Osteocyte (in vitro differentiated cells): ENCODE measurements at places on chromosomes 16 and 17.

- H3K4me3 ChIP-seq: no peak overlapping the region
- no peak overlapping the region for H3K27ac ChIP-seq
- no peak for DNase-seq
- peaks cover 13% of the 10 kb centered on the region for H3K27me3 ChIP-seq
- H3K36me3 ChIP-seq: no peaks in the 10 kb centered on the region
Measured at GRCh38 chr16:57920215-57920879, 50.6 kb downstream of the CNGB1 start.

DNA sequence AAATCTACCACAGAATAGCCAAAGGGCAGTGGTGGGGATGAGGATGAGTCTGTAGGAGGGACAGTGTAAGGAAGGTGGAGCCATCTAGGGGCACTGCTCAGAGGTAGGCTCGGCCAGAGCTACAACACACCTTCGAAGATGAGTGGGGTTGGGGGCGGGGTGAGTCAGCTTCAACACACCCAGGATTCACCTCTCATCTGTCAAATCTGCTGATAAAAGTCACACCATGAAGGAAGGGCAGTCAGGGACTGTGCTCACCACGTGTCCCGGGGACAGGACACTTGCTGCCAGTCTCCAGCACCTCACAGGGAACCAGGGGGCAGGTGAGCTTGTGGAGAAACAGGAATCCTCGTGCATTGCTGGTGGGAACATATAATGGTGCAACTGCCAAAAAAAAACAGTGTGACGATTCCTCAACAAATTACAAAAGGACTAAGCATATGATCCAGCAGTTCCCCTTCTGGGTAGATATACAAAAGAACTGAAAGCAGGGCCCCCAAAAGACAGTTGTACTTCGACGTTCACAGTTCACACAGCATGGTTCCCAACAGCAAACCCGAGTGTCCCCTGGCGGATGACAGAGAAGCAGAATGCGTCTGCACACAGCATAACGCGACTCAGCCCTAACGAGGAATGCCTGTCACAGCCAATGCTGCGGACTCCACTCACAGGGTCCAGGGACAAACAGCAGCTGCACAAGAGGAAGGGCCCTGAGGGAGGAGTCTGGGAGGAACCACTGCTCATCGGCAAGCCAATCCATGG is 133.1 kb downstream of the ANKRD11 start:
- H3K27me3 ChIP-seq: no peaks in the 10 kb centered on the region
- no peak overlapping the region for H3K27ac ChIP-seq
- peaks cover 63% of the 10 kb centered on the region for H3K4me1 ChIP-seq
- H3K4me3 ChIP-seq: no peak overlapping the region
- peaks cover 8% of the 10 kb centered on the region for H3K36me3 ChIP-seq

DNA sequence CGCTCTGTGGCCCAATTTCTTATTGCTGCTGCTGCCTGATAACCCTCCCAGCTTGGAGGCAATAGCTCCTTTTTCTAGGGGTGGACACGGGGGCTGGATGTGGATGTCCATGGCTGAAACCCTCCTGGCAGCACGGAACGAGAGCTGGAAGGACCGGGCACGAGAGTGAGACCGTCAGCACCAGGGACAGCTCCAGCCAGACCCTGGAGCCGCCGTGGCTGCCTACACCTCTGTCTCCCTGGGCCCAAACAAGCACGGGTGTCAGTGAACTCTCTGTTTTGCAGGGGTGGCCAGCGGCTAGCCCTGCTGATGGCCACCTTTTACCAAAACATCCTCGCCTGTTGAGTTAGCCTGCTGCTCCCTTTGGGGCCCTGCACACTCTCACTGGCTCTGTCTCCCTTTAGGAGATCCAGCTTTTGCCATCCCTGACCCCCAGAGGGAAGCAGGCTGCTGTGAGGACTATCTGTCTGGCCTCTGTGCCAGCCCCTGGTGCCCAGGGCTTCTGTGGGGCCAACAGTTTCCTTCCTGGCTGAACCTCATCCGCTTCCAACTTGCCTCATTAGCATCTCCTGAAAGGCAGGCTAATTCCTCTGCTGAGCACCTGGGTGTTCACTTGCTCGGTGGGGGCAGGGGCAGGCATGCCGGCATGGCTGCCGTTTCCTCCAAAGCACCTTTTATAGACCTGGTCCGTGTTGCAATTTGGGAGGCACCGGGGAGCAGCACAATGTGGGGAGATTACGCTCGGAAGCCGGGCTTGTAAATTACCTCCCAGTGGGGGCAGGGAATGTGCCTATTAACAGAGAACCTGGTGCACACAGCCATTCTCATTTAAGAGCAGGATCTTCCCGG is 118.1 kb downstream of the ENGASE start:
- peaks cover 23% of the 10 kb centered on the region for H3K27me3 ChIP-seq
- H3K4me1 ChIP-seq: no peaks in the 10 kb centered on the region
- DNase-seq: no peak
- H3K36me3 ChIP-seq: no peaks in the 10 kb centered on the region

GRCh38 chr16:81738783-81739496 is 40.2 kb upstream of the PLCG2 start:
- H3K4me1 ChIP-seq: peaks cover 3% of the 10 kb centered on the region
- H3K36me3 ChIP-seq: no peaks in the 10 kb centered on the region
- DNase-seq: no peak
- H3K27me3 ChIP-seq: peaks cover 3% of the 10 kb centered on the region

DNA sequence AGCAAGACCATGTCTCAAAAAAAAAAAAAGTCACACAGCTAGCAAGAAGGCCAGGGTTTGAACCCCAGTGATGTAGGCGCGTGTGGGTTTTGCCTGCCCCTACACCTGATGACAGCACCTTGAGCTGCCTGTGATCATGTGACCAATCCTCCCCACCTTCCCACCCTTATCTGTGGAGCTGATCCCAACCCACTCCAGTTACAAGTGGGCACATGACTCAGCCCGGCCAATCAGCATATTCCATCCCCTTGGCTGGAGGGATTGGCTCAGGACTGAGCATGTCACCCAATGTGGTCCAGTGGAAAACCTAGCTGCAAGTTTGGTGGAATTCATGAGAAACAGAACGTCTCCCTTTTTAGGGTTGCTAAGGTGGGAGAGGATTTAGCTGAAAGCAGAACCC is 6.6 kb downstream of the TMEM114 start:
- H3K27ac ChIP-seq: no peak overlapping the region
- peaks cover 25% of the 10 kb centered on the region for H3K27me3 ChIP-seq
- DNase-seq: no peak
- no peaks in the 10 kb centered on the region for H3K36me3 ChIP-seq
- H3K4me1 ChIP-seq: peaks cover 11% of the 10 kb centered on the region

DNA sequence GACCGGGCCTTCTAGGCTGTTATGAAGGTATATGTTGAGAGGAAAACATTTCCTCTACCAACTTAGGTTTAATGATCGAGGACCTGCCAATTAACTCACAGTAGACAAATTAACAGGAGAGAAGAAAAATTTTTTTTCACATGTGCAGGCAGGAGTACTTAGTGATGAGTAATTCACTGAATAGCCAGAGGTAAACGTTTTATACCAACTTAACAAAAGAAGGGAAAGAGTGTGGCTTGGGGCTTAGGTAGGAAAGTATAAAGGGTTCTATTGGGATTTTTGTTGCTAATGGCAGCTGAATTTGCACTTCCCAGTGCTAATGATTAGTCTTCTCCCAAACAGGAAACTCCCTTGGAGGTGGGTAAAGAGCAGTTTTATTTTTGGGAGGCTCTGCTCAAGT is 121.6 kb upstream of the HS3ST4 start:
- no peaks in the 10 kb centered on the region for H3K4me1 ChIP-seq
- H3K27ac ChIP-seq: no peak overlapping the region
- no peak overlapping the region for H3K4me3 ChIP-seq
- H3K27me3 ChIP-seq: no peaks in the 10 kb centered on the region
- no peak for DNase-seq

GRCh38 chr16:314795-315299 is 31.9 kb downstream of the PDIA2 start:
- H3K36me3 ChIP-seq: peaks cover 12% of the 10 kb centered on the region
- no peak overlapping the region for H3K27ac ChIP-seq
- DNase-seq: no peak
- no peaks in the 10 kb centered on the region for H3K27me3 ChIP-seq

DNA sequence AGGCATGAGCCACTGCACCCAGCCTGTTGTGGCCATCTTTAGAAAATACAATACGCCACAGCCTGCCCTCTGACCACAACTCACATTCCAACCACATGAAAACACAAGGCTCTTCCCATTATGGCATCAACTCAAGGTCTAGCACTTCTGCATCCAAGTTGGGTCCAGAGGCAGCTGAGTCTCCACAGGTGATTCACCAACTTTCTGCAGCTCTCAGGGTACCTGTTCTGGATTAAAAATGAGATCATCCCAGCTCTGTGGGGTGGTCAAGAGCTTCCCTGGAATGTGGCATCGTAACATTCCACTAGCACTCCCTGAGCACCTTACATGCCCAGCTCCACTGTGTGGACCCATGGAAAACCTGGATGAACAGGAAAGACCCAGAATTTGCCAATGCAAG is 9.9 kb upstream of the GUCY2D start:
- no peaks in the 10 kb centered on the region for H3K36me3 ChIP-seq
- H3K4me1 ChIP-seq: peaks cover 2% of the 10 kb centered on the region
- no peak for DNase-seq

- H3K27ac ChIP-seq: no peak overlapping the region
- peaks cover 2% of the 10 kb centered on the region for H3K36me3 ChIP-seq
- DNase-seq: no peak
- peaks cover 25% of the 10 kb centered on the region for H3K4me1 ChIP-seq
- no peak overlapping the region for H3K4me3 ChIP-seq
Measured at GRCh38 chr17:31587462-31587861, 196.0 kb downstream of the RAB11FIP4 start.

- H3K27ac ChIP-seq: no peak overlapping the region
- H3K36me3 ChIP-seq: peaks cover 9% of the 10 kb centered on the region
- H3K4me1 ChIP-seq: peaks cover 12% of the 10 kb centered on the region
- no peak overlapping the region for H3K4me3 ChIP-seq
Measured at GRCh38 chr17:81000334-81000630, 8.6 kb downstream of the CHMP6 start.

GRCh38 chr16:86122681-86123342 is 223.8 kb downstream of the IRF8 start:
- H3K27ac ChIP-seq: no peak overlapping the region
- H3K4me1 ChIP-seq: peaks cover 2% of the 10 kb centered on the region

DNA sequence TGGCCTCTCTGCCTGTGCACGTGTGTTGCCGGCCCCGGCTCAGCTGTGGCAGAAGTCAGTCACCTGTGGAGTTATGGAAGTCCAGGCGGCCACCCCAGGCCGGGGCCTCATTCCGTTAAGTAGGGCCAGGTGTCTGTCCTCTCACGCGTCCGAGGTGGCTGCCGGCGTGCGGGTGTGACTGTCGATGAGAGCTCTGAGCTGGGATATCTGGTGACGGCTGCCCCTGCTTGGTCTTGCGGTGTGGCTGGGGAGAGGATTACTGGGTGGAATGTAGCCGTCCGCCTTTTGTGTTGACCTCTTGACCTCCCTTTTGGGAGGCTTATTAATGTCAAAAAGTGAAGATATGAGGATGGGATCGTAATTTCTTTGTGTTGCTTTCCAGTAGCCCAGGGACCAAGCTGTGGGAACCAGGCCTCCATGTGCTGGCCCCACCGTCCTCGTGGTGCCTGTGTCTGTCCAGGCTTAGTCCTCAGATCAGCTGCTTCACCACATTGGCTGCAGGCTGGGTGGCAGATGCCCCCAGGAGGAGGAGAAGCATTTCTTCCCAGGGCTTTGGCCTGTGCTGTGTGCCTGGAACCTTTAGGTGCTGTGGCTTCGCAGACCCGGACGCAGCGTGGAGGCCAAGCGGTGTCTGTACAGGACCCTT is 23.0 kb upstream of the ZNF750 start:
- no peaks in the 10 kb centered on the region for H3K36me3 ChIP-seq
- no peak overlapping the region for H3K27ac ChIP-seq
- H3K27me3 ChIP-seq: no peaks in the 10 kb centered on the region

GRCh38 chr16:67783353-67783725 is 23.0 kb downstream of the RANBP10 start:
- no peaks in the 10 kb centered on the region for H3K27me3 ChIP-seq
- H3K36me3 ChIP-seq: peaks cover 6% of the 10 kb centered on the region
- no peaks in the 10 kb centered on the region for H3K4me1 ChIP-seq
- H3K4me3 ChIP-seq: no peak overlapping the region
- DNase-seq: no peak

GRCh38 chr16:48123104-48123788 is 32.5 kb downstream of the ABCC12 start:
- H3K36me3 ChIP-seq: no peaks in the 10 kb centered on the region
- peak overlapping the region; percentile 88 for H3K27ac ChIP-seq
- no peaks in the 10 kb centered on the region for H3K27me3 ChIP-seq
- H3K4me1 ChIP-seq: peaks cover 64% of the 10 kb centered on the region

GRCh38 chr17:8680466-8681169 is 50.1 kb upstream of the MYH10 start:
- peaks cover 20% of the 10 kb centered on the region for H3K4me1 ChIP-seq
- DNase-seq: no peak
- no peaks in the 10 kb centered on the region for H3K27me3 ChIP-seq
- peak overlapping the region; percentile 47 for H3K4me3 ChIP-seq
- peak overlapping the region; percentile 86 for H3K27ac ChIP-seq

- DNase-seq: no peak
- H3K27me3 ChIP-seq: peaks cover 6% of the 10 kb centered on the region
- H3K4me3 ChIP-seq: no peak overlapping the region
- H3K36me3 ChIP-seq: no peaks in the 10 kb centered on the region
- no peak overlapping the region for H3K27ac ChIP-seq
- H3K4me1 ChIP-seq: no peaks in the 10 kb centered on the region
Measured at GRCh38 chr16:46996391-46996790, 22.9 kb upstream of the DNAJA2 start.

GRCh38 chr16:10838621-10839278 is 20.2 kb upstream of the TVP23A start:
- H3K36me3 ChIP-seq: no peaks in the 10 kb centered on the region
- H3K4me3 ChIP-seq: no peak overlapping the region
- H3K27ac ChIP-seq: no peak overlapping the region
- peaks cover 10% of the 10 kb centered on the region for H3K27me3 ChIP-seq
- no peaks in the 10 kb centered on the region for H3K4me1 ChIP-seq

DNA sequence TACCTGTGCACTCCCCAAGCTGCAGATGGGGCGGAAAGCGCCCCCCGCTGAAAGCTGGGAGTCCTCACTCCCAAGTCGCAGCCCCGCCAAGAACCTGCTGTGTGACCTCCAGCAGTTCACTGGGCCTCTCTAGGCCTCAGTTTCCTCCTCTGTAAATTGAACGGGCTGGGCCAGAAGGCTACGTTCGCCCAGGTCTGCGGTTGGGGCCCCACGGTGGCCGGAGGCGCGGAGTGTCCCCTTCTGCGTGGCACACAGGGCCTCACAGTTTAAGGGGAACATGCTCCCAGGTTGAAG is 628 bp downstream of the GALK1 start:
- peak overlapping the region; percentile 72 for H3K4me3 ChIP-seq
- DNase-seq: no peak
- peaks cover 21% of the 10 kb centered on the region for H3K4me1 ChIP-seq
- no peak overlapping the region for H3K27ac ChIP-seq
- H3K27me3 ChIP-seq: no peaks in the 10 kb centered on the region
- peaks cover 2% of the 10 kb centered on the region for H3K36me3 ChIP-seq

DNA sequence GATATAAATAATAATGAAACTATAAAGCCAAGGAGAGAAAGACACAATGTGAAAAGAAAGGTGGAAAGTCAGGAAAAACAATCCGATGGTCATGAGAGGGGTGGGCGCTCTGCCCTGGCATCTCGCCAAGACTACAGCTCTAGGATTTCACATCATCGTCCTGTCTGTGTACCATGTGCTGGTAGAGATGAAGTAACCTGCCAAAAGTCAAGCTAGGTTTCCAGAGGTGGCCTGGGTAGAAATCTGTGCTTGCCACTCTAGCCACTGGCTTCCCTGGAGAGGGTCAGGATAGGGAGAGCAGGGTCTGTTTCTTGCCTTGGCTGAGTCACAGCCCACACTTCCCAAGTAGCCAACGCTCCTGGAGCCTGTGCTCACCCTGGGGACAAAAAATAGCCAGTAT is 31.0 kb upstream of the TRAP1 start:
- no peak for DNase-seq
- no peak overlapping the region for H3K4me3 ChIP-seq
- H3K36me3 ChIP-seq: peaks cover 57% of the 10 kb centered on the region
- no peaks in the 10 kb centered on the region for H3K27me3 ChIP-seq
- no peaks in the 10 kb centered on the region for H3K4me1 ChIP-seq
- no peak overlapping the region for H3K27ac ChIP-seq
